Stimulated activated CD4-positive, alpha-beta T cell treated with anti-CD3 and anti-CD28 coated beads, Interleukin-1b, Interleukin-23, amount 100 ng/mL, for 1 hour (primary cell): ENCODE measurements at places on chromosomes 11 and 22.

- DNase-seq: no peak
Measured at GRCh38 chr11:74680703-74681531, 50.3 kb downstream of the CHRDL2 start.

- no peak for DNase-seq
Measured at GRCh38 chr11:65776196-65776595, 4.6 kb downstream of the AP5B1 start.

GRCh38 chr11:17798253-17798652 lies 63.7 kb downstream of the KCNC1 start:
- DNase-seq: no peak

GRCh38 chr11:11211888-11212287 lies 141.2 kb downstream of the CSNK2A3 start:
- no peak for DNase-seq

DNA sequence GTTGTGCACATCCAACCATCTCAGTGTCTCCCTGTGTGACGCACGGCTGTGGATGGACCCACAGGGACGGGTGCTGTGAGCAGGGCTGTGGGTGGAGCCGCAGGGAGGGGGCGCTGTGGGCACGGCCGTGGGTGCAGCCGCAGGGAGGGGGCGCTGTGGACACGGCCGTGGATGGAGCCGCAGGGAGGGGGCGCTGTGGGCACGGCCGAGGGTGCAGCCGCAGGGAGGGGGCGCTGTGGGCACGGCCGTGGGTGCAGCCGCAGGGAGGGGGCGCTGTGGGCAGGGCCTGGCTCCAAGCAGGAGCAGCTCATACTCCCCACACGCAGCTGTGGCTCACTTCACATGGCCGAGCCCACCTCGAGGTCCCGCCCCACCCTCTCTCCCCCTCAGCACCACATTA lies 6.0 kb upstream of the MAPK11 start:
- DNase-seq: no peak

DNA sequence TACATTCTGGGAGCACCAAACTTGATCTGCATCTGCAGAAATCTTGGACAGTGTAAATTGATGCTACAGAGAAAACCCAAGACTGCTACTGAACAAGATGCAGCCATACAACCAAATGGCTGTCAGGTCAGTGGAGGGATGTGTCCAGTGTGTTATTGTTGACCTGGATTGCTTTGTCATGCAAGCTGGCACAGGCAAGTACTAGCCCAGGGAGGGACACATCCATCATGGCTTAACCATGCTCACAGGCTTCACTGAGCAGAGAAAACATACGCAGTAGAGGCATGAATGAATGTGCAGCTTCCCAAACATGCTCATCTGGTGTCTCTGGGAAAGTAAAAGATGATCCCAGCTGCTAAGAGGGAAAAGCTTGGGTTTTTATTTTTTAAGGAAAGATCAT lies 93.6 kb downstream of the MTNR1B start:
- no peak for DNase-seq

- DNase-seq: no peak
Measured at GRCh38 chr11:35344681-35345574, 74.4 kb downstream of the SLC1A2 start.

GRCh38 chr22:25494774-25495173 lies 69.7 kb upstream of the GRK3 start:
- no peak for DNase-seq

- no peak for DNase-seq
Measured at GRCh38 chr11:67482275-67482826, 475 bp upstream of the AIP start.

DNA sequence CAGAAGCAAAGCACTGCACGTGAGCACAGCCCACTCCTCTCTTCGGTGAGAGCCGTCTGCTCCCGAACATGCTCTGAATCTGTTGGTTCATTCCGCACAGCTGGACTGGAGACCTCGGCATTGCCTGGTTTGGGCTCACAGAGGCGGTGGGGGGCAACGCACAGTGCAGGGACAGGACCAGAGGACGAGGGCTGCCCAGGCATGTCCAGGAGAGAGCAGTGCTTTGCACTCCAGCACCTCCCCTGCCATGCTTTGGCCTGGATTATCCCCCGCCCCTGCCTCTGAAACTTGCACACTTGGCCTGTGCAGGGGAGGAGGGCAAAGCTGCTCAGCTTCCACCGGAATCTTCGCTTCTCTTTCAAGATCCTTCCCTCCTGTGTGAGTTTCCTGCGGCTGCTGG lies 536.5 kb downstream of the BRD1 start:
- DNase-seq: no peak

- DNase-seq: no peak
Measured at GRCh38 chr11:12717851-12718291, 43.6 kb downstream of the TEAD1 start.

GRCh38 chr11:100883830-100884229 lies 196.7 kb downstream of the ARHGAP42 start:
- no peak for DNase-seq

GRCh38 chr11:31921081-31921480 lies 110.0 kb upstream of the PAX6 start:
- DNase-seq: no peak

DNA sequence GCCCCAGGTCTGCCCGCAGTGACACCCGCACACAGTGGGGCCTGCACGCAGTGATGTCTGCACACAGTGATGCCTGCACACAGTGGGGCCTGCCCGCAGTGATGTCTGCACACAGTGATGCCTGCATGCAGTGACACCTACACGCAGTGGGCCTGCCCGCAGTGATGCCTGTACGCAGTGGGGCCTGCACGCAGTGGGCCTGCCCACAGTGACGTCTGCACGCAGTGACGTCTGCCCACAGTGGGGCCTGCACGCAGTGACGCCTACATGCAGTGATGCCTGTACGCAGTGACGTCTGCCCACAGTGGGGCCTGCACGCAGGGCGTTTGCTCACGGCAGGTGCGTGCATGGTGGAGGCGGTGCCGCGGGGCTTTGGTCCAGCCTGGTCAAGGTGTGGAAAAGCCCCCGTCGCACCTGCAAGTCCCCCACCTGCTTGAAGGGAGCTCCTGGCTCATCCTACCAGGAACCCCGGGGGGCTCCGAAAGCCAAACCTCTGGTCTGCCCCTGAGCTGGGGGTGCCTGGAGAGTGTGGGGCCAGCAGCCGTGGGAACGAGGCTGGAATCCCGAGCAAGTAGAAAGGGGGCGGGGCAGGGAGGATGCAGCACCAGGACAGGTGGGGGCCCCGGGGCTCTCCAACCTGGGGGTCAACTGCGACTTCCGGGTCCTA lies 8.9 kb upstream of the SYT8 start:
- no peak for DNase-seq

GRCh38 chr11:116062490-116063171 lies 558.4 kb upstream of the CADM1 start:
- DNase-seq: no peak

DNA sequence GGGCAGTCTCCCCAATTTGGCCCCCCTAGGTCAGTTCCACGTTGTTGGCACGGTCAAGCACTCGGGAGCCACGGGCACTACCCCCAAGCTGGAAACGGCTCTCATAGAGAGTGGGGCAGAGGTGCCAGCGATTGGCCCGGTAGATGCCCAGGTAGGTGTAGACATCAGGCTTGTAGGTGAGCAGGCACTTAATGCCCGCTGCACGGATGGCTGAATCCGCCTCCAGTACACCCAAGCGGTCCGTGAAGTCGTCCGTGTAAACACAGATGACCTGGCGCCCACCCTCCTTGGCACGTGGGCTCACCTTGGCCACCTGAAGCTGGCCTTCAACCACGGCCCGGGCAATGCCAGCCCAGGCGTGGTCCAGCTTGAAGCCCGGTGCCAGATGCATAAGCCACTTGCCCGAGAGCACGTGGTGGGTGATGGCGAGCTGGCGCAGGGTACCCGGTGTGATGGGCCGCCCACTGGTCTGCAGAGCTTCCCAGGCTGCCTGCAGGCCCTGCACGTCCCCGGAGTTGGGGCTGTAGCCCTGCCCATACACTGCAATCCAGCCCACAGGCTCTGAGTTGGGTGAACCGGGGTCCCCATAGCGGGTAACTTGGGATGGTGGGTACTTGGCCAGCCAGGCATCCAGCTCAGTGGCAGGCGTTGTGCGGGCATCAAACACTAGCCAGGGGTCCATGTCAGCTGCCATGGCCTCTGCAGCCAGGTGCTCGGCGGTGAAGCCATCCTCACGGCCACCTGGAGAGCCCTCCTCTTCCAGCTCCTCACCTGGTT lies 1.2 kb downstream of the C11orf68 start:
- no peak for DNase-seq

GRCh38 chr11:59865031-59865430 lies 1.3 kb downstream of the TCN1 start:
- DNase-seq: no peak

DNA sequence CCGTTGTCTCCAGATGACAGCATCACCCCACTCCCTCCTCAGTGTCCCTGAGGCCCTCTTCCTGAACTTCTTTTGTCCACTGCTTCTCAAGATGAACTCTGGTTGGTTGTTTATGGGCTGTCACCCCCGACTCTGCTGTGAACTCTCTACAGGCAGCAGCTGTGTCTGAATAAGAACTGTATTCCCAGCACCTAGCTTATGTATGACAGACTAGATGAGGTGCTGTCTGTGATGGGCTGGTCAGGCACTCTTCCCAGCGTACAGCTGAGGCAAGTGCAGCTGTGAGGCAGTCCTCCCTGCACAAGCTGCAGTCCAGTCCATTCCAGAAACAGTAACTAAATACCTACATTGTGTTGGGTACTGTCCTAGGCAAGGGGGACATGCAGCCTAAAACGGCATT lies 111.4 kb upstream of the PITPNB start:
- no peak for DNase-seq

DNA sequence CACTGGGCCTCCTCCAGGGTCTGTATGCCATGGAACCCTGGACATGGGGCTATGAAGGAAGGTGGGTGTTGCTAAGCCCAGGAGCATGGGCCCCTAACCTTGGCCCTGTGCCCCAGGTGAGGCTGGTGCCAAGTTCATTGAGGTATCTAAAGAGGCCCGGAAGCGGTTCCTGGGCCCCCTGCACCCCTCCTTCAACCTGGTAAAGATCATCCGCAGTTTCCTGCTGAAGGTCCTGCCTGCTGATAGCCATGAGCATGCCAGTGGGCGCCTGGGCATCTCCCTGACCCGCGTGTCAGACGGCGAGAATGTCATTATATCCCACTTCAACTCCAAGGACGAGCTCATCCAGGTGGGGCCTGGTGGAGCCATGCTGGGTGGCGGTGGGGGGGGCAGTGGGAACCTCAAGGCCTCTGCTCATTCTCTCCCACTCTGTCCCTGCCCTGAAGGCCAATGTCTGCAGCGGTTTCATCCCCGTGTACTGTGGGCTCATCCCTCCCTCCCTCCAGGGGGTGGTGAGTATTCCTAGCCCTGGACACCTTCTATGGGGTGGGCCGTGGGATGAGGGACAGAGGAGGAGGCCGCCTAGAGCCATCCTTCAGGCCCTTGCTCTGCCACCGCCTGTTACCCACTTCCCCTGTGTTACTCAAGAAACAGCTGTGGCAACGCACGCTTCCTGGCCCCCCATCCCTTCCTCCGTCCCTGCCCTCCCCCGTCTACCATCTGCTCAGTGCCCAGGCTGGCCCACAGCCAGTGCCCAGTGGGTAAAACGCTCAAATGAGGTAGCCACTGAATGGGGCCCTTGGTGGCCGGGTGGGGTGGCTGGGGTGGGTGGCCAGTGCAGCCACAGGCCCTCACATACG lies 3.0 kb downstream of the PNPLA2 start:
- DNase-seq: no peak

DNA sequence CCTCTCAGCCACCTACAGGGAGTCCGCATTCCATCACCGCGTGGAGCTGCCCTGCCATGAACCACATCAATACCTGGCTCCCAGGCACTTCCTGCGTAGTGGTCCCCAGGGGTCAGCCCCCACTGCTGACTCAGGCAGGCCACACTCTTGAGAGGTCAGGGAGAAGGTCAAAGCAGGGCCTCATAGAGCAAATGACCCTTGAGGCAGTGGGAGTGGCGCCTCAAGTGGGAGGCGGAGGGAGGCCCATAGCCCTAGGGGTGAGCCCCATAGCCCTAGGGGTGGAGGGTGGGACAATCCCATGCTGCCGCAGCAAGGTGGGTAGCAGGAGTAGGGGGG lies 5.0 kb downstream of the PRDX5 start:
- no peak for DNase-seq

DNA sequence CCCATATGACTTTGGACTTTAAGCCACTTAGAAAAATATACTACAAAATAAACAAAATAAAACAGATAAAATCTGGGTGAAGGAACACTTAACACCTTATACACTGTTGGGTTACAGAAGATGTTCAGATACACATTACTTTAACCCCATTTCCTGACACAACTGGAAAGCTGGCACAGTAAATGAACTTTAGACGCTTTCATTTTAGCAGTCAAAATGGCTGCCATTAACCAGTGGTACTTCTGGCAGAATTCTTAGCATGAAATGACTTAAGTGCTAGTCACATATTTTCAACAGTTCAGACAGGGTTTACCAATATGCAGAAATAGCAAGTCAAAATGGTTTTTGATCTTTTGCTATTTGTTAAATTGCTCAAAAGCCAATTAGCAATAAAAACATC lies 37.9 kb downstream of the PIK3C2A start:
- no peak for DNase-seq

GRCh38 chr11:9831122-9831521 lies 167.2 kb downstream of the SWAP70 start:
- no peak for DNase-seq

DNA sequence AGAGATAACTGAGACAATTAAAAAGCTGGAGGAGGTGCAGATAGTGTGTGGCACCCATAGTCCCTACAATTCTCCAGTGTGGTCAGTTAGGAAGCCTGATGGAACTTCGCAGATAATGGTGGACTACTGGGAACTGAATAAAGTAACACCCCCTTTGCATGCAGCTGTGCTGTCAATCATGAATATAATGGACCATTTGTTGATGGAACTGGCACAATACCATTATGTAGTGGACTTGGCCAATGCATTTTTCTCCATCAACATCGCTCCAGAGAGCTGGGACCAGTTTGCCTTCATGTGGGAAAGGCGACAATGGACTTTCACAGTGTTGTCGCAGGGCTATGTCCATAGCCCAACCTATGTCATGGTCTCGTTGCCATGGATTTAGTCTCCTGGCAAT lies 324.2 kb downstream of the TMEM135 start:
- DNase-seq: no peak

DNA sequence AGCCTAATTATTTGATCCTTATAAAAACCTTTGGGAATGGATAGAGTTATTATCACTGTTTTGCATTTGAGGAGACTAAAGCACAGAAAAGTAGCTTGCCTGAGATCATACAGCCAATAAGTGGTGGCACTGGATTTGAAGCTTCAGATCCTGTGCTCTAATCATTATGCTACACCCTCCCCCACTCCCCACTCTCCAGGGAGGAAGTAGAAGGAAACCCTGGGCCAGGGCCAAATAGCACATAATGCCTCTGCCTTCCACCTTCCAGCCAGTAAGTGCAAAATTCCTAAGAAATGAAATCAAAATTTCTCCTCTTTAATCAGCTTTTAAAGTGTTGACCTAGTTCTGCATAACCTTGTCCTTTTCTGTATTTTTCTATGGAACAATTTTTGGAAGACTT lies 61.6 kb downstream of the SIK2 start:
- DNase-seq: no peak
